Activated CD4-positive, CD25-positive, alpha-beta regulatory T cell (primary cell): ENCODE measurements at places on chromosomes 13 and 19.
A peak's percentile ranks its signal among the peaks of the same experiment; 100 is the strongest.

- peak; percentile 79 for DNase-seq
Measured at GRCh38 chr19:1269478-1270212, 513 bp downstream of the CIRBP start.

DNA sequence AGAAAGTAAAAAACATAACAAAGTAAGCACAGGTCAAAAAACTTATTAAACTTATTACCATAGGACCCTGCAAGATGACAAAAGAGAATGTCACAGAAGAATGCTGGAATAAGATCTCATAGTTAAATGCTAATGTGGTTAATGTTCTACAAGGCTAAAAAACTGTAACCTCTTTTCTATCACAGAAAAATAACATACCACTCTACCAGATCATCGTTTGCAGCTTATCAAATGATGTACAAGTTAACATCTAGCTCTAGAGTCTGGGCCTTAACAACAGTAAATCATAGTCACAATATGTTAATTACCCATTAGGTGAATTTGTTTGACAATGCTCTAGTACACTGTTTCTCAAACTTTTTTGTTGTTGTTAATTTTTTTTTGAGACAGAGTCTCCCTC, 53.0 kb downstream of the NUFIP1 start:
- DNase-seq, result no peak

DNA sequence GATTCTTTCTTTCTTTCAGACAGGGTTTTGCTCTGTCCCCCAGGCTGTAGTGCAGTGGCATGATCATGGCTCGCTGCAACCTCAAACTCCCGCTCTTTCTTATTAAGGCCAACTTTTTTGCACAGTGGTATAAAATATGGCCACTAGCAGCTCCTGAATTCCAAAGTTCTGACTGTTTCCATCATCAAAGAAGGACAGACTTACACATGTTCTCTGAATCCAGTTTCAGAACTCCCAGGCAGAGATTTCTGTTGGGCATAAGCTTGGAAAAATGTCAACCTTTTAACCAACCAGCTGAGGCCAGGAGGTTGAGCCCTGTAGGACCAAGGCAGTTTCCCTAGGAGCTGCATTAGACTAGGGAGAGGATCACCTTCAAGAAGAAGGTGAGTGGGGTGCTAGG, 184.1 kb downstream of the HS6ST3 start:
- no peak for DNase-seq

DNA sequence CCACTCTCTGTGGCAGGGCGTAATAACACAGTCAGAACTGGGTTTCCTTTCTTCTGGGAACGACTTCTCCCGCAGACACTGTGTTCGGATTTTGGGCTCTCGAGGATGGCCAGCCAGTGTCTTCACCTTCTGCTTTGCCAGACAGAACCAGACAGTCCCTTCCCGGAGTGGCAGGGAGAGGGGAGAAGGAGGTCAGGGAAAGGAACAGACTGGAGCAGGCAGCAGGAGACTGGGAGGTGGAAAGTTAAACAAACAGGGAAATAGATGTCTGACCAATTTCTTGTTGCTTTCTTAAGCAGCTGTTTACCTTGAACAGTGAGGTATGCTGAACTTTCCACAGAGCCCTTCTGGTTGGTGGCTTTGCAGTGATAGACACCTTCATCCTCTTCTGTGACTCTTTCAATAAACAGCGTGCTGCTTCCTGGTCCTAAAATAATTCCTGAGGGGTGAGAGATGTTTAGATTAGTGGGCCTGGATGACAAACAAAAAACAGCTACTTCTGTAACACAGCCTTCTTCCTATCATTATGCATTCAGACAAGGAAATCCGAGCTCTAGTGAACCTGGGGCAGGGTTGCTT, 137.6 kb downstream of the FLT1 start:
- no peak for DNase-seq

GRCh38 chr19:14830702-14831101, 4.3 kb downstream of the OR7A5 start:
- DNase-seq, result no peak

- DNase-seq, result no peak
Measured at GRCh38 chr13:106143392-106143791, 392.1 kb downstream of the EFNB2 start.

- no peak for DNase-seq
Measured at GRCh38 chr13:101757446-101758039, 305.1 kb downstream of the ITGBL1 start.

GRCh38 chr19:49441210-49441959, at the start of gene SLC17A7:
SLC17A7 (minus strand) TSS chr19:49441527; CDS start chr19:49441379, 148 bp downstream.
- DNase-seq, result no peak

GRCh38 chr19:33374236-33374714, 766 bp downstream of the CEBPG start:
- DNase-seq, result no peak

DNA sequence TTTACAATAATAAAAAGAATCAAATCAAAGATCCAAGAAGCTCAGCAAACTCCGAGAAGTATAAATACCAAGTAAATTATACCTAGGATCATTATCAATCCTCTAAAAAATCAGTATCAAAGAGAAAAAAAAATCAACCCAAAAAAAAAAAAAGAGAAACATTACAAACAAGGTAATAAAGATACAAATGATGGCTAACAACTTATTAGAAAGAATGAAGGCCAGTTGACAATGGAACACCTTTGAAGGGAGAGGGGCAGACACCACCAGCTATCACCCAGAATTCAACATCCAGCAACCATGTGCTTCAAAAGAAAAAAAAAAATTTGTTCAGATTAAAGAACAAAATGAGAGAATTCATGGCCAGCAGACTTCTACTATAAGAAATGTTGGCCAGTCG, 77.2 kb downstream of the ABCC4 start:
- no peak for DNase-seq

- no peak for DNase-seq
Measured at GRCh38 chr13:113357529-113357928, 6.4 kb downstream of the GRTP1 start.

DNA sequence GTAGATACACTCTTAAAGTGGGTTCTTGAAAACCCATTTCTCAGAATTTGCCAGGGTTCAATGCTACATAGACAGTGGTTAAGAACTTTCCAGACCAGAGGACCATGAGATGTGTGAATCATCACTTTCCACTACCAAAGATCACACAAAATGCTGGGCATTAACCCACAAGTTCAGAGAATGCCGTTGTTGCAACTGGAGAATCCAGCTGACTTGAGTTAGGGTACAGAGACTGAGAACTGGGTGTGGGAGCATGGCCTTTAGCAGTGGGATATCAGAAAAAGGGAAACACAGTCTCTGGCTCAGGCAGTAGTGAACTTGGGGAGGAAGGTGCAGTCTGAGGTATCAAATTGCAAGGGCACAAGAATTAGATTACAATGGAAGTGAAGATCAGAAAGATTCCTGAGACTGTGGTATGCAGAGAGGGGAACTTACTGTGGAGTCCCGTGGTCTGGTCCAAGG, 51.5 kb upstream of the WDFY2 start:
- no peak for DNase-seq

- DNase-seq, result no peak
Measured at GRCh38 chr19:461721-462551, 1.1 kb upstream of the SHC2 start.

DNA sequence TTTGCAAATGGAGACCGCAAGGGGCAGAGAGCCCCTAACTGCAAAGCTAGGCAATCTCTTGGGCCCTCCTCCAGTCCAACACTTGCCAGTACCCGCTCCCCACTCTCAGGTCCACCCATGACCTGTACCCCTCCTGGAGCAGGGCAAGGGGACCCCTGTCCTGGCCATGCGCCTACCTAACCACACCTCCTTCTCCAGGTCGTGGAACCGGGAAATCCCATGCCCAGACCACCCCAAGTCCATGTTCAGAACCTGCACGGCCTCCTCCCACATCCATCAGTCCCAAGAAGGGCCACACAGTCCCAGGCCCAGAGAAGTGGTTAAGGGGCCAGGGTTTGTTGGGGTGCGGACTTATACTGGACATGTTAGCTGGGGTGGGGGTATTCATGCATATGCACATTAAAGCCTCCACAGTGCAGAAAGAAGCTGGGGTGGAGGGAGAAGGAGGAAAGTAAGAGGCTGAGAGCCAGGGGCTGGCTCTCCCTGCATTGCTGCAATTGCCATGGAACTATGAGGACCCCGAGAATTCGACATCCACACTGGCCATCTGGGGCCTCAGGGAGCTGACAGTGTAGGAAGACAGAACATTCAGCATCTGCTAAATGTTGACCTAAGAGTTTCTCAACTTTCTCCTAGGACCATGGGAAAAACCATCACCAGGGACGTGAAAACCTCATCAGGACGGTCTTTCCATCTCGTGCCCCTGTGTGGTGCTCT, 39.0 kb downstream of the HSPH1 start:
- DNase-seq, result no peak

DNA sequence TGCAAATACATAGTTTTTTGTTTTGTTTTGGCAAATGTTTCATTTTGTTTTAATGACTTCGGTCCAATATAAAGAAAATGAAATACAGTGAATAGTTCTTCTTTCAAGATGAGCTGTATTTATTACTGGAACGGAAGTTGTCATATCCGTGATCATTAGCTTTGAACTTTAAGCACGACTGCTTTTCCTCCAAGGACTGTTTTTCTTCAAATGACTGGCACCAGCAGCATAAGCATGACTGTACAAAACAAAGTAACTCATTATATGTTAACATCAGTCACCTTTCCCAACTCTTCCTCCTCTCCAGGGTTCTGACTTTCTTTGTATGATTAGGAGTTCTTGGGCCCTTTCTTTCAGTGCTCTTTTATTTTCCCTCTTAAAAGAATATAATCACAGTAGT, 20.5 kb downstream of the EDNRB start:
- DNase-seq, result no peak

DNA sequence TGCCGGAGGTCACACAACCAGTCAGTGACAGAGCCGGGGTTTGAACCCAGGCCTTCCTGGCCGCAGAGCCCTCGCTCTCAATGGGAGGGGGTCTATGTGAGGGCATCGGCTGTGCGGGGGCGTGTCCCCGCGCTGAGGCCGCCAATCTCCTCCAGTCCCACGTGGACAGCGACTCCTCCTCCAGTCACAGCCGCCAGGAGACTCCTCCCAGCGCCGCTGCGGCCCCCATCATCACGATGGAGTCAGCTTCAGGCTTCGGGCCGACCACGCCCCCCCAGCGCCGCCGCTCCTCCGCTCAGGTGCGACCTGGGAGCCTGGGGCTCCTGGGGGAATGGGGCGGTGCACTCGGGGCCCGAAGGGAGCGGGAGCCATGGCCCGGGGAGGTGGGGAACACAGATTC, 6.0 kb downstream of the SPRED3 start:
- peak; percentile 51 for DNase-seq

- DNase-seq, result peak; percentile 3
Measured at GRCh38 chr13:73059460-73060250, 850 bp downstream of the KLF5 start.

DNA sequence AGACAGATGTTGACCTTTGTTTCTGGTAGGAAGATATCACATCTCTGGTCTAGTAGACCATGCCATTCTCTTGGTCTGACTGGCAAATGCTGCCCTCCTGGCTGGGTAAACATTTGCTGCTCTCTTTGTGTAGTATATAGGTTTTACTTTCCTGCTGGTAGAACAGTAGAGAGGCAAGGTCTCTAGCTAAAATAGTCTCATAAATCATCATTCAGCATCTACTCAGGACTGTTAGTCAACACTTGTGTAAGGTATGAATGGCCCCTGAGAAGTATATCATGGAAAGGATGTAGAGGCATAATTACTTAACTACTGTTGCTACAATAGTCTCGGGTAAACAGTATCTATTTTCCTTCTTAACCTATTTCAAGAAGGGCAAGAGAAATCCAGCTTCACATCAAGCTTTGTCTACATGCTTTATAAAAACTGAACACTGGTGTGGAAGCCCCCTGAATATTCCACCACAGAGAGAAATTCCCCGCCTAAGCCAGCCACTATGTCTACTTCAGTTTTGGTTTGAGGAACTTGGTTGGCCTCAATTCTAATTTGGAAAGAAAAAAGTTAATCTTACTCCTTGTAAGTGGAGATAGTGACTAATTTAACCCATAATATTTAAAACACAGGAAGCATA, 18.4 kb upstream of the MYCBP2 start:
- DNase-seq, result no peak

DNA sequence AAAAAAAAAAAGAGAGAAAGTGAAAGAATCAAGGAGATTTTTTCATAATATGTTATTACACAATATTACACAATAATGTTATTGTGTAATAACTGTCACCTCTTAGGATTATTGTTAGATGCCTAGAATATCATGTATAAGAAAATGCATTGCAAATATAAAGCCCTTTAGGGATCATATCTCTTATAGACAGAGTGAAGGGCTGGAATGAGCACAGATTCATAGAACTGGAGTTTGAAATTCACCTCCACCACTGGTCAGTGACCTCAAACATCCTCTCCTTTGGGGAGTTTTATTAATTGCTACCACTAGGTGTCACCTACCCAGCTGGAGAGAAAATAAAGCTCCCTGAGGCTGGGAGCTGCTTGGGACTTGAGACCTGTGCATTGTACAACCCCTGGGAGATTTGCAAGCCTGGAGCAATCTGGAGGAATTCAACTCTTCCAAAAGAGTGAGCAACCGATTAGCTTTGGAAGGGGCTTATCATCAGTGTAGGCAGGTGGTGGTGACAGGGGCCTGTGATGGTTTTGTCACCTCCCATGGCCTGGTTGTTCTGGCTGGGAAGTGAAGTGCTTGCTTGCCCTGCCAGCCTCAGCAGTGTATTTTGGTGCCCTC, 30.3 kb upstream of the FRY start:
- DNase-seq, result no peak

- no peak for DNase-seq
Measured at GRCh38 chr19:478236-478903, 17.5 kb upstream of the SHC2 start.

- DNase-seq, result no peak
Measured at GRCh38 chr13:37795326-37795725, 74.2 kb downstream of the TRPC4 start.

GRCh38 chr13:49100637-49101570, 119.2 kb upstream of the MLNR start:
- no peak for DNase-seq

DNA sequence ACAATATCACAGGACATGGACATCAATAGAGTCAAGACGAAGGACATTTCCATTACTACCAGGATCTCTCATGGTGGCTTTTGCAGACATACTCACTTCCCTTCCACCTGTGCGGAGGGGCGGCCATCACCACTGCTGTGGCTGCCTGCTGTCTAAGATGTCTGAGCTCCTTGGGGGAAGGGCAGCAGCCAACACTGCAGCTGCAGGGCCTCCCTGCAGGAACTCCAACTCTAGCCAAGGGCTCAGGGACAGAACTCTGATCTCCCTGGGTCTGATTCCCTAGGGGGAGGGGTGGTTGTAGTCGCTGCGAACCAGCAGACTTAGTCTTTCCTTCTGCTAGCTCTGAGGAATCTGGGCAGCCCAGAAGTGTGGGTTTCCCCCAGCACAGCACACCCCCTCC, 78.9 kb upstream of the ANKRD10 start:
- no peak for DNase-seq
